CD4-positive, alpha-beta T cell treated with Interleukin-6 for 4 hours (primary cell): ENCODE measurements at places on chromosomes 4 and X.

DNA sequence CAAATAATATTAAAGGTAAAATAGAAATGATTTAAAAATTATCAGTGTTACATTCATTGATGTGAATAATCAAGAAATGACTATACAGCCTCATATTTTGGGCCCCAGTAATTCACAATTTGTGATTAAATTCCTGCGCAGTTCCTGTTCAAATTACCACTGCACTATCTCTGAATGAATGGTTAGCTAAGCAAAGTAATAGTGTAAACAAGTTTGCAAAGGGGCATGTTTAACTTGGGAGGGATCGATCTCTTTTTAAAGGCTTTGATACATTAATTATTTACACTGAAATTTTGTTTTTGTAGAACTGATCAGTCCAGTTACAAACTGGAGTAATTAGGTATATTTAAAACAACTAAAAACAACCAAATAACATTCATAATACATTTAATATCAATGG is 784.4 kb downstream of the RPA4 start:
- DNase-seq, result no peak

GRCh38 chr4:143282211-143282707 is 54.4 kb upstream of the GAB1 start:
- no peak for DNase-seq

GRCh38 chr4:14215116-14215770 is 587.7 kb upstream of the BOD1L1 start:
- no peak for DNase-seq

- DNase-seq, result no peak
These were observed 32.8 kb upstream of the LSM6 start for GRCh38 chr4:146142768-146143167.

DNA sequence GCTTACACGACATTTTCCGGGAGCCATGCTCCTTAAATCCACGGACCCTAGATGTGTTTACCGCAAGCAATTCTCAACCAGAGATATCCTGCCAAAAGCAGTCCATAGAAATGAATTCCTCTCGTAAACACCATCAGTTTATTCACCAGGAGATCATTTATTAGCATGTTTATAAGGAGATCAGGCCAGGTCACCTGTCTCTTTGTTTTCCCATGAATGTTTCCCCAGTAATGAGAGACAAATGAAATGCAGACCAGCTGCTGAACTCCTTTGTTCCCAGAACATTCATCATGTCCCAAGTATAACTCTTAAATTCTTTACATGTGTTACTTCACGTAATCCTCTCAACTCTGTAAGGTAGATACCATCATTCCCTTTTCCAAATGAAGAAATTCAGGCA is 137.1 kb downstream of the DDX53 start:
- no peak for DNase-seq

DNA sequence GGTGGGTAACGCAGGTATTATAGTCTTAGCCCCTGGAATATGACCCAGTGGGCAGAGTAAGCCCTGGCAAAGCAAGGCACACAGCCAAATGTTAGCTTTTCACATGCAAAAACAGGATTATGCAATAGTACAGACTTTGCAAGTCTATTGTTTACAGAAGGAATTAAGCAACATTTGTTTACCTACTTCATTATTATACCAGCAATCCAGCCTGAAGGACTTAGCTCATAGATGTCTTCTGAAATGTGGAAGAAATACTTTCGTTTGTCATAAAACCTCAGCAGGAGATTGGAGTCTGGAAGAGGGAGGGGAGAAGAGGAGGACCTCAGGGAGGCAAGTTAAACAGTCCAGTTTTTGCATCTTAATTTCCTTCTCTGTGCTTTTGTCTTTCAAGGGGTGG is 226.7 kb upstream of the CENPE start:
- DNase-seq, result no peak

- DNase-seq, result no peak
These were observed 8.7 kb downstream of the RPGR start for GRCh38 chrX:38318606-38319005.

DNA sequence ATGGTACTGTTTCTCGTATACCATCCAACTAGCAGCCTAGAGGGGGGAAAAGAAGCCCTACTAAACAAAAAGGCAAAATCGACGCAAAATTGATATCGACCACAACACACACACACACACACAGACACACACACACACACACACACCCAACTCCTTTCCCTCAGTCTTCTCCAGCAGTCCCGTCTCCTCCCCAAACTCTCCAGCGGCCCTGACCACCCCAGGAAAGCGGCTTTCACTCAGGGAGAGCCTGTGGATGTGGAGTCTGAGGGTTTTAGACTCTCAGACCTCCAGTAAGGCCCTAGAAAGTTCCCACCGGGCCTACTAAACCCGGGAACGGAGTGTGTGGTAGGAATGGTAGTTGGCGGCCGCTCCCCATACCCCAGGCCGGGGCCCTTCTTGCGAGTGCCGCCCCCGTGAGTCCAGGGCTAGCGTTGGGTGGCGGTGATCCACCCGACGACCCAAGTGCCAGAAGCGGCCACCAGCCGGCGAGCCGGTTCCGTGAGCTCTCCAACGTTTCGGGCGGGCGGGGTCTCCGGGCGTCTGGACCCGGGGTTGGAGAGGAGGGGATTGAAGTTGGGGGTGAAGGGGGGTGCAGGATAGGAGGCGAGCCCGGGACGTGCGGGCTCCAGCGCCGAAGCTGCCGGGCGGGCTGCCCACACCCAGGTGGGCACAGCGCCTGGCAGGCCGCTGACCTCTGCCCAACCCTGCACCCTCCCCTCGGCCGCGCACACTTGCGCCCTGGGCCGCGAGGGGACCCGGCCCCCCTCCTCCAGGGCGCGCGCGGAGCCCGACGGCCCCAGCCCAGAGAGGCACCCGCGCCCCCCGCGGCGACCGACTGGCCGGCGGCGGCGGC is 13.7 kb downstream of the ARX start:
- DNase-seq, result no peak

- DNase-seq, result no peak
These were observed 402.1 kb downstream of the PDGFC start for GRCh38 chr4:156569535-156569934.

DNA sequence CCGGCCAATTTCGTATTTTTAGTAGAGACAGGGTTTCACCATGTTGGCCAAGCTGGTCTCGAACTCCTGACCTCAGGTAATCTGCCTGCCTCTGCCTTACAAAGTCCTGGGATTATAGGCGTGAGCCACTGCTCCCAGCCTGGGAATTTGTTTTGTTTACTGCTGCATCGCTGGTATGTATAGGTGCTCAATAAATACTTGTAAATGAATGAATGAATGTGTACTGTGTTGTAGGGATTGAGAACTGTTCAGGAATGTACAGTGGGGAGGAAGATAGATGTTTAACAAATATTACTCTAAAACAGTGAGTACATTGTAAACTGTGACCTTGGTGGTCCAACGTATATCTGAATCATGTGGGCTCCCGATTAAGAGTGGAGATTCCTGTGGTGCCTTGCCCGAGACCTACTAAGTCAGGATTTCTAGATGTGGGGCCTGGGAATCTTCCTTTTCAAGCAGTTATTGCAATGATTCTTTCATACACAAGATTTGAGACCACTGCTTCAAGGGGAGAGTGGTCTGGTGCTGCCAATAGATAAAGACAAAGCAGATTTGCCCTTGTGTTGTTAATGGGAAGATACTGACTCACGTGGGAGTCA is 41.0 kb downstream of the WWC2 start:
- no peak for DNase-seq

DNA sequence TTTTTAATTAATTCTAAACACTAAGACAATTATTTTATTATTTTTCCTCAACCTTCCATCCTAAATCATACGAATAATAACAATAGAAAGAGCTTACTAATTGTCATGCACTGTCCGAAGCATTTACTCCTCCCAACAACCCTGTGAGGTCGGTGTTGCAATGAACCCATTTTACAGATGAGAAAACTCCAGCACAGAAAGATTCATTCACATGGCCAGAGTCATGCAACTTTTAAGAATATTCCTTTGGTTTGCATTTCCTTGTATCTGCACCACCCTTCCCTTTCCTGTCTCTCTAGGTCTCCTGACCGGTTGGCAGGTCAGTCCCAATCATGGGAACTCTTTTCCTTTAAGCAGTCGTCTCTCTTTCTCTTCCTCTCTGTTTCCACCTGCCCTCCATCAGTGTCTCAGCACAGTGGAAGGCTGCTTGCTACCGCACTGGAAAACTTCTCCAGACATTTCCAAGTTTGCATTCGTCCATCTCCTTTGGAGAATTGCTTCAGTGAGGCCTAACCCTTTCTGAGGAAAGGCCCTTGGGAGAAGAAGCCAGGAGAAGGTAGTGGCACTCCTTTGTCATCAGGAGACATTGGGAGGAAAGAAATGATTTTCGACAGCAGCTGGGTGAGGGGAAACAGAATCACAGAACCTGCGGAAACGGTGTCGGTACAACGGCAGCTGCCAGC is 1.9 kb upstream of the TMSB4X start:
- DNase-seq, result no peak

DNA sequence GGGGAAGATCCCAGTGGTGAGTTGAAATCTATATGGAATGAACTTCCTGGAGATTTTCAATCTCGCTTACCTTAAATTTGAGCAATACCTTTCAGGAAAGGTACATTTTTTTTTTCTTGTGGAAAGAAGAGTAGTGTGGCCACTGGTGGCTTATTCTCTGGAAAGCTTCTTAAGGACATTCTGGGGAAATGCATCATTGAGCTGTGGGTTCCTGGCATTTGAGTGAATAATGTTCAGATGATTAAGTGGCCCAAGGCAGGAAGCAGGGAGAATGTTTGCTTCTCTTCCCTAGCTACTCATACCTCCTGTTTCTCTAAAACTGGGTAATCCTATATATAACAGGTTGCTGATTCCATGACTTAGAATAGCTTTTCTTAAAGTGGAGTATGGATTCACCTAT is 31.8 kb downstream of the STAG2 start:
- DNase-seq, result no peak

- no peak for DNase-seq
These were observed 37.6 kb downstream of the ARFIP1 start for GRCh38 chr4:152817331-152817730.
